ENCODE measurements at places on chromosomes 13 and 19. TPM values are rescaled to one million over a fixed set of nuclear protein-coding genes. Genes with fewer than 3 reads are reported as not detected.

GRCh38 chr13:30826911-30827577 lies 79.0 kb upstream of the MEDAG start:
- DNase-seq = no peak

OR7A5 gene
- not detected for total RNA-seq

GRCh38 chr19:15456871-15457700 lies 7.3 kb downstream of the RASAL3 start:
- peak; percentile 52 for DNase-seq

DNA sequence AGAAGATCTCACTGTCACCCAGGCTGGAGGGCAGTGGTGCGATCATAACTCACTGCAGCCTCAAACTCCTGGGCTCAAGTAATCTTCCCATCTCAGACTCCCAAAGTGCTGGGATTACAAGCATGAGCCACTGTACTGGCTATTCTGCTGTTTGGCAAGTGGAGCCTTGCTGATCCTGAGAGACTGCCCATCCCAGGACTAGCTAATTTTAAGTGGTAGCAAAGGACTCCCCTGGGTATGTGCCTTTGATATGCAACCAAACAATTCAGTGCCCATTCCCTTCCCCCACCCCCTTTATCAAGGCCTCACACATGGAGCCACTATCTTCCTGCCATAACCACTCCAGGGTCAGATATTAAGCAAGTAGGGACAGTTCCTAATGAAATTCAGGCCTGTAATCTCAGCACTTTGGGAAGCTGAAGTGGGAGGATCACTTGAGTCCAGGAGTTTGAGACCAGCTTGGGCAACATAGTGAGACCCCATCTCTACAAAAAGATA lies 17.0 kb upstream of the ZNF460 start:
- DNase-seq = no peak

MUC16 gene
- not detected for total RNA-seq

- DNase-seq = no peak
Measured at GRCh38 chr13:76029088-76029487, 393.0 kb downstream of the LMO7 start.

DNA sequence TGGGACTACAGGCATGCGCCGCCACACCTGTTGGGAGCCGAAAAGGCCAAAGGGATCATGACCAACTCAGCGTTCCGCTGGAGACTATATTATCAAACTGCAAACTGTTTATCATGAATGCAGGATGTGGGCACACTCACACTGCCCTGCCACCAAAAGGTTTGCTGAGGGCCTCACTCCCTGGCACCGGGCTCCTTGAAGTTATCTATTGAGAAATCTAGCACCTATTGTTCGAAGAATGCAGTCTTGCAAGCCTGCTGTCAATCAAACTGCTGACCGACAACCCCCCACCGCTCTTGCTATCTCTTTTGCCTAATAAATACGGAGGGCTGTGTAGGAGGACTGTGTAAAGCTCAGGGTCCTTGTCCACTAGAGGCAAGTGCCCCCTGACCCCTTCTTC lies 5.2 kb upstream of the ZNF836 start:
- DNase-seq = no peak

DNA sequence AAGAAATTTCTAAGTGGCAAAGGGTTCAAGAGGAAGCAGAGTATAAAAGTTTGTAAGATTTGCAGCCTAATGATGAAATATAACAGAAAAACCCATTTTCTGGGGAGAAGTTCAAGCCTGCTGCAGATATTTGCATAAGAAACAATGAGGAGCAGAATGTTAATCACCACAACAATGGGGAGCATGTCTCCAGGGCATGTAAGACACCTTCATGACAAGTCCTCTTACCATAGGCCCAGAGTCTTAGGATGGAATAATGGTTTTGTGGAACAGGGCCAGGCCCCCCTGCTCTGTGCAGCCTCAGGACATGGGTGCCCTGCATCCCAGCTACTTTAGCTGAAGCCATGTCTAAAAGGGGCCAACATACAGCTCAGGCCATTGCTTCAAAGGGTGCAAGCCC lies 809.0 kb upstream of the SLITRK5 start:
- no peak for DNase-seq

GRCh38 chr13:21282065-21282464 lies 105.6 kb downstream of the MRPL57 start:
- DNase-seq = no peak

DNA sequence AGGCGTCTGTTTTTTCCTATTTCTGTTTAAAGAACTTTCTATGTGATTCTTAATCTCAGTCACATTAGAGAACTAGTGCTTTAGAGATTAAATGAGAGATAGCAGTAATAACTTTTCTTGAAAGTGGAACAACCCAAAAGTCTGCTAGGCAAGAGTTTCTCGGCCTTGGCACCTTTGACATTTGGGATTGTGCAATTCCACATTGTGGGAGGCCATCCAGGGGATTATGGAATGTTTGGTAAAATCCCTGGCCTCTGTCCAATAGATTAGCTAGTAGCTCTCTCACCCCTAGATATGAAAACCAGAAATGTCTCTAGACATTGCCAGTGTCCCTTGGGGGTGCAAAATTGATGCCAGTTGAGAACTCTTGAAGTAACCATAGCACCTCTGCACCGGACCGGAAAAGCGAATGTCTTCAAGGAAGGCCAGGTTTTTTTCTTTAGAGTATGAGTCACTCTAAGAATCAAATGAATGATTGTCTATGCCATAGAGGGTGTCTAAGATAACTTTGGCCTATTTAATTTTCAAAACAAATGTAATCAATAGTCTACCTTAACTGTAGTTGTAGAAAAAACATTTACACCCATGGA lies 45.0 kb upstream of the IL17D start:
- no peak for DNase-seq

GRCh38 chr13:111945086-111945485 lies 121.9 kb upstream of the SOX1 start:
- no peak for DNase-seq

- DNase-seq = peak; percentile 82
Measured at GRCh38 chr19:1259206-1259875, 9.8 kb upstream of the CIRBP start.

- DNase-seq = no peak
Measured at GRCh38 chr19:34109596-34109995, 62.7 kb upstream of the LSM14A start.

NTN5 gene
- total RNA-seq = 0.83 TPM

DNA sequence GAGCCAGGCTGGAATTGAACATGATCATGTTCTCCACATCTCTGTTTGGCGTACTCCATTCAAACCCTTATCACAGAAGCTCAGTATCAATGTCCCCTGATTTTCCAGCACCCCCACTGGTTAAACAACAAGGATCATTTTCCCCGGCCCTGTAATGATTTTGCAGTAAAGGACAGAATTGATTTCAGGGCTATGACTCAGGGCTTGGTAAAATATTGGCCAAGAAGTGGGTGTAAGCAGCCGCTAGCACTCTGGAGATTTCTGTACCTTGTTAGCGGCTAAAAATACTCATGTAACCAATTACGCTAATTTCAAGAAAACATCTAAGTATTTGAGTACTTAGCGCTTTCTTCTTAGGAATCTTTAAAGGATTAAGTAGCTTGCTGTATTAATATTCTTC lies 69.5 kb upstream of the FNDC3A start:
- DNase-seq = no peak

GRCh38 chr19:49113762-49114629 lies at the start of gene LIN7B:
Gene LIN7B, plus strand, starts transcription at chr19:49114370. Its CDS starts 35 bp downstream, at chr19:49114405.
- peak; percentile 69 for DNase-seq

- no peak for DNase-seq
Measured at GRCh38 chr19:41235480-41235879, 16.5 kb downstream of the AXL start.

DNA sequence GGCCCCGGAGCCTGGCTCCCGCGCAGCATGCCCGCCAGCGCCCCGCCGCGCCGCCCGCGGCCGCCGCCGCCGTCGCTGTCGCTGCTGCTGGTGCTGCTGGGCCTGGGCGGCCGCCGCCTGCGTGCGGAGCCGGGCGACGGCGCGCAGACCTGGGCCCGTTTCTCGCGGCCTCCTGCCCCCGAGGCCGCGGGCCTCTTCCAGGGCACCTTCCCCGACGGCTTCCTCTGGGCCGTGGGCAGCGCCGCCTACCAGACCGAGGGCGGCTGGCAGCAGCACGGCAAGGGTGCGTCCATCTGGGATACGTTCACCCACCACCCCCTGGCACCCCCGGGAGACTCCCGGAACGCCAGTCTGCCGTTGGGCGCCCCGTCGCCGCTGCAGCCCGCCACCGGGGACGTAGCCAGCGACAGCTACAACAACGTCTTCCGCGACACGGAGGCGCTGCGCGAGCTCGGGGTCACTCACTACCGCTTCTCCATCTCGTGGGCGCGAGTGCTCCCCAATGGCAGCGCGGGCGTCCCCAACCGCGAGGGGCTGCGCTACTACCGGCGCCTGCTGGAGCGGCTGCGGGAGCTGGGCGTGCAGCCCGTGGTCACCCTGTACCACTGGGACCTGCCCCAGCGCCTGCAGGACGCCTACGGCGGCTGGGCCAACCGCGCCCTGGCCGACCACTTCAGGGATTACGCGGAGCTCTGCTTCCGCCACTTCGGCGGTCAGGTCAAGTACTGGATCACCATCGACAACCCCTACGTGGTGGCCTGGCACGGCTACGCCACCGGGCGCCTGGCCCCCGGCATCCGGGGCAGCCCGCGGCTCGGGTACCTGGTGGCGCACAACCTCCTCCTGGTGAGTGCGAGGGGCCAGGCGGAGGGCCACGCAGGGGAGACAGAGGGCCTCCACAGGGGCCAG lies at the start of gene KL:
Gene KL (plus strand): TSS at position 10 of the 909 bp plus-strand sequence. CDS start 18 bp downstream, at position 28.
- peak; percentile 24 for DNase-seq

GRCh38 chr19:10612499-10613119 lies 12.7 kb upstream of the SLC44A2 start:
- DNase-seq = no peak

AP1M2 gene
- not detected for total RNA-seq

GRCh38 chr19:17576758-17577456 lies 21.5 kb downstream of the COLGALT1 start:
- DNase-seq = peak; percentile 31

ZNF100 gene
- total RNA-seq = 18.9 TPM

TMEM145 gene
- 3.2 TPM for total RNA-seq

DNA sequence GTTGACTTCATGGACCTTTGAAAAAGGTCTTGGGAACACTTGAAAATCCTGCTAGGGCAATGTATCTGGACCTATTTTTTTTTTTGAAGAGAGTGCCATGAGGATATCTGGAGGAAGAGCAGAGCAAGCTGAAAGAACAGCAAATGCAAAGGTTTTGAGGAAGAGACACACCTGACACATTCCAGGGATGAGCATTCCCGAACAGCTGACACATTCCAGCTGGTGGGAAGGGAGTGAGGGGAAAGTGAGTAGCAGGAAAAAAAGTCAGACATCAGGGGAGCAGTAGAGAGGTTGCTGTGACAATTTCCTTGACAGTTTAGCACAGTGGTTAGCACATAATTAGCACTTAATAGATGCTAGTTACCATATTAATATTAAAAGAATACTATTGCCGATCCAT lies 14.7 kb downstream of the DGKH start:
- no peak for DNase-seq

- DNase-seq = peak; percentile 47
Measured at GRCh38 chr19:17296273-17296672, 7.0 kb downstream of the ABHD8 start.

DNA sequence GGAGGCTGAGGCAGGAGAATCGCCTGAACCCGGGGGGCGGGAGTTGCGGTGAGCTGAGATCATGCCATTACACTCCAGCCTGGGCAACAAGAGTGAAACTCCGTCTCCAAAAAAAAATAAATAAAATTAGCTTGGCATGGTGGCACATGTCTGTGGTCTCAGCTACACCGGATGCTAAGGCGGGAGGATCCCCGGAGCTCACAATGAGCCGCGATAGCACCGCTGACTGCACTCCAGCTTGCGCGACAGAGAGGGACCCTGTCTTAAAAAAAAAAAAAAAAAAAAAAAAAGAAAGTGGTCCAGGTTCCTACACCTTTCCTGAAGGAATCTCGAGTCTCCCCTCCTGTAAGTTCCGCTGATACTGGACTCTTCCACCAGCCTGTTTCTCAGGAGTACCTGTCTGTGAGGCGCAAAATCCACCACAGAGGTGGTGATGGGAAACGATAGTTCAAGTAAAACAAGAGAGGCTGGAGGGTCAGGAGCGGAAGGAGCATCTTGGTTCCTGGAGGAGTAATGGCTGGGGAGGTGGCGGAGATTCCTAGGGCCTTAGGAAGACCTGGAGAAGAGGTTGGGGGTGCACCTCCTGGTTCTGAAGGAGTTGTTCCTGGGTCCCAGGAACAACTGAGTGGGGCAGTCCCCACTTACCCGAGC lies 471 bp downstream of the FUT1 start:
- DNase-seq = peak; percentile 39

DNA sequence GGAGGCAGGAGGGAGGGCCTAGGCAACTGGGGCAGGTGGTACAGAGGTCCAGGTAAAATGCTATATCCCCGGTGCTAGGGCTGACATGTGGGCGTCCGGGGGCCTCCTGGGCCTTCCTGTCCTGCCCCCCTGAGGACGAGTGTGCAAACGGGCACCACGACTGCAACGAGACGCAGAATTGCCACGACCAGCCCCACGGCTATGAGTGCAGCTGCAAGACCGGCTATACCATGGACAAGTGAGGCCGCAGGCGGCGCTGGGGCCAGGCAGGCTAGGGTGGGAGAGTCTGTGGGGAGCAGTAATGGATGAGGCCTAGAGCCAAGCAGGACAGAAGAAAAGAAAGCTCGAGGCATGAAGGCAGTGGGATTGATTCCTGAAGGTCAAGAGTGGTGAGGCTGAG lies 21.3 kb downstream of the CNFN start:
- DNase-seq = no peak

SELENOV gene
- total RNA-seq = not detected

GPR12 gene
- not detected for total RNA-seq

Data from activated CD8-positive, alpha-beta T cell treated with anti-CD3 and anti-CD28 coated beads for 36 hours (primary cell).